ENCODE measurements at places on chromosomes 1 and 21.

DNA sequence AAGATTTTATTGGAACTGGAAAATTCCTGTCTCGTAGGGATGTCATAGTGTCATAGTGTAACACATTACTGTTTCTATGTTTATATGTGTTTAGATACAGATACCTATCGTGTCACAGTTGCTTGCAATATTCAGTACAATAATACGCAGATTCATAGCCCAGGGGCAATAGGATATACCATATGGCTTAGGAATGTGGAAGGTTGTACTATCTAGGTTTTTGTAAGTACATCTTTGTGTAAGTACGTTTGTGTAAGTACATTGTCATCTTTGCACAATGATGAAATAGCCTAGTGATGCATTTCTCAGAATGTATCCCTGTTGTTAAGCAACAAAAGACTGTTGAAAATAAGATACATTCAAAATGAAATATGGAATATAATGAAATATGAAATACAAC, 68.9 kb downstream of the CAMTA1 start:
- no peak for DNase-seq

GRCh38 chr1:206492589-206492988, 14.7 kb upstream of the RASSF5 start:
- no peak for DNase-seq

- no peak for DNase-seq
Measured at GRCh38 chr1:23774174-23774880, 3.9 kb upstream of the PITHD1 start.

DNA sequence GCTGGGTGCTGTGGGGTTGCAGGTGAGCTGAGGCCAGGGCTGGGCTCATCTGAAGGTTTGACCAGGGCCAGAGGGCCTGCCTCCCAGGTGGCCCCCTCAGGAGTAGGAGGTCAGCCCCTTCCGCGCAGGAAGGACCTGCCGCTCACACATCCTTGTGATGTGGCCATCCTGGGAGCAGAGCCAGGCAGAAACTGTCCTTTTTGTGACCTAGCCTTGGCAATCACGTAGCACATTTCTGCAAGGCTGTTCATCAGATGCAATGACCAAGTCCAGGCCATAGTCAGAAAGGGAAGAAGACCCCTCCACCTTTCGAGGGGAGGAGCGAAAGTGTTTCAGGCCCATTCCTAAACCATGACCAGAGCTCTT, 55.5 kb upstream of the TRAPPC10 start:
- no peak for DNase-seq

- no peak for DNase-seq
Measured at GRCh38 chr1:47963568-47964358, 33.4 kb downstream of the TRABD2B start.

- DNase-seq: no peak
Measured at GRCh38 chr1:108502138-108502537, 52.0 kb downstream of the NBPF6 start.

DNA sequence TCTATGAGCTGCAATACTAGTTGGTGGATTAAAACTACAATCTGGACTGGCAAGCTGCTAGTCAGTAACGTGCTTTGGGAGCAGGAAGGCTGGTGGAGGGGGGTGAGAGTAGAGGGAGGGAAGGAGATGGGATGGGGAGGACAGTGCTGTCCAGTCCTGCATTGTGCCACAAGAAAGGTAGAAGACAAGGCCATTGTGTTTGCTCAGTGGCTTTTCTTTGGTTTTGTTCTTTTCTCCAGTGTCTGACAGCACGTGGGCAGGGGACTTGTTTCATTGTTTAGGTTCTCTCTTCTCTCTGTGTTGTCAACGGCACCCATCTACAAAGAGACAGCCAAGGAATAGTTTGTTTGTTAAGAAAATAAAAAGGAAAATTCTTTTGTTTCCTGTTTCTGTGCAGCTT, 362.8 kb upstream of the PLXNA2 start:
- no peak for DNase-seq

DNA sequence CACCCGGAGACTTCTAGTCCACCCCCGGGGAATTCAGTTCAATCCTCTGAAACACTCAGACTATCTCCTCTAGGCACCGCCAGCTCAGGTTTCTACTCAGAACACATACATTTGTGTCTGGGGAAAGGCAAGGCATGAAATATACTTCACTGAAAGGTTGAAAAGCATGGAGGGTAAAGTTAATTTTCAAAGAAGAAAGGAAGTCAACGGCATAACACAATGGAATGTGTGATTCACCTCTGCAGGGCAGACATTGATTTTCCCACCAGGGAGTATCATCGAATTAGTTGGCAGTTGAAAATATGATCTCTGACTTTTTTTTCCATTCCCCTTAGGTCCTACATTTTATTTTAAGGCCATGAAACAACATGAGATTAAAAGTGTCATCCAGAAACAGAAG, 669.4 kb downstream of the SMYD3 start:
- DNase-seq: no peak

- no peak for DNase-seq
Measured at GRCh38 chr1:35539073-35539823, 18.0 kb downstream of the KIAA0319L start.

DNA sequence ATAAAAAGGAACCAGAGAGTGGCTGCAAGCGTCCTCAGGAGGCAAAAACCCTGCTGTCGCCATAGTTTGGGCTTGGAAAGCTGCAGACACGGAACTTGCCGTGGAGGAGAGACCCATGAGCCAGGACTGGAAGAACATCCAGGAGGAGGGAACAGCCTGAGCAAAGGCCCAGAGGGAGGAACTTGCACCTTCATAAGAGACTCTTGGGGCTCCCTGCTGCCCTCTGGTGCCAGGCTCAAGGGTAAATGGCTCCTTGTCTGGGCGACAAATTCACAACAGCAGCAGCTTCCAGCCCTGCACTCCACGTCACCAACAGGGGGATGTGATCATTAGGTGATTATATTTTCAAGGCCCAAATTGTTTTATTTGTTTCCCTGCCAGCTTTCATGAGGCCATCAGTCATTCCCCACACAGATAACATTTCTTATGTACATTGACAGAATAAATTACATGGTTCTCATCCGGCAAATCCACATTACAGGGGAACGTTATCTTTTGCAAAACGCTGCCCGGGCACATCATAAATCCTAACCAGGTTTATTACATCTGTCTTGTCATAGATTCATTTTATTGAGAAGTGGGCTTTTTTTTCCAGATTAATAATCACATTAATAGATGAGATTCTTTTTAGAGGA, 143.0 kb upstream of the GRIK3 start:
- no peak for DNase-seq

- no peak for DNase-seq
Measured at GRCh38 chr1:169601096-169601881, 15.0 kb upstream of the F5 start.

GRCh38 chr21:40964691-40965090, 117.7 kb upstream of the DSCAM start:
- no peak for DNase-seq

DNA sequence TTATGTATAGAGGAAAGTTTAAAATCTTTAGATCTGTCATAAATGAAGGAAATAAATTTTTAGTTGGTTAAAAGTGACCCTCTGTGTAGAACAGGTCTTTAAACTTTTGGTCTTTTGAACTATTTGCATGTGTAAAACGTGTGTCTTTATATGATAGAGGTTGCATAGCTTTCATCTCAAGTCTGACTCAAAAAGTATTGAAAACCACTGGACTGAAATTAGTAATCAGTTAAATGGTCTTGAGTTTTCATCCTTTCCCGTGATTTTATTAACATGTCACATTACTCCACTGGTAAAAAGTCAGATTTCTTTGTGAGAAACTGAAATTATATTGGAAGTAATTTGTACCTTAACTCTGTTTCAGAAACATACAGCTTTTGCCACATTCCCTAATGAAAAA, 1.8 kb downstream of the RNPC3 start:
- DNase-seq: no peak

DNA sequence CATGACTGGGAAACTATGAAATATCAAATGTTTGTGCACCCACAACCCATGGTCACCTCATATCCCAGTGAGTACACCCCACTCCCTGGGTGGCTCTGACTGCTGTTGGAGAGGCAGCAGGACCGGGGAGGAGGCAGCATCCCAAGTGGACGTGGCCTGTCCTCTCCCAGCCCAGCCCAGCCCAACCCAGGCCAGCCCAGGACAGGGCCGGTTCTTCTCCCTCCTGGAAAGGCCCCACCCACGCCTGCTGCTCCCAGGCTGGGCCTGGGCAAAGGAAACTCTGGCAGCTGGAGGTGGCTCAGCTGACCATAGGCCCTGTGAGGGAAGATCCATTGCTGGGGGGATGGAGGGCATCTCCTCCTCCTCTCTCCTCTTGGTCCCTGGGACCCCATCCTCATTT, 19.1 kb downstream of the MATN1 start:
- no peak for DNase-seq

GRCh38 chr1:119370748-119371147, 2.2 kb downstream of the HAO2 start:
- no peak for DNase-seq

DNA sequence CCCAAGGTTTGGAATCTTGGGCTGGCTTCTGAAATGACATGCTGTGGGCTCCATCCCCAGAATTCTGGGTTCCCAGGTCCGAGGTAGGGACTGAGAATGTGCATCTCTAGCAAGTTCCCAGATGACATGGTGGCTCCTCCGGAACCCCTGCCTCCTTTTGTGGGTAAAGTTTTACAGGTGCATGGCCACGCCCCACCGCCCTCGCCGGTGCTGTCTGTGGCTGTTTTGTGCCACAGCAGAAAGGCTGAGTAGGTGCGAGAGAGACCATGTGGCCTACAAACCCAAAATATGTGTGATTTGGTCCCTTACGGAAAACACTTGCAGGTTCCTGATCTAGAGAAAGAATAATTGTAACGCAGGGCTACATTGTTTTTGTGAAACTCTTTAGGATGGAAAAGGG, 30.9 kb downstream of the SKI start:
- no peak for DNase-seq

- DNase-seq: no peak
Measured at GRCh38 chr1:245432228-245432875, 277.6 kb downstream of the KIF26B start.

DNA sequence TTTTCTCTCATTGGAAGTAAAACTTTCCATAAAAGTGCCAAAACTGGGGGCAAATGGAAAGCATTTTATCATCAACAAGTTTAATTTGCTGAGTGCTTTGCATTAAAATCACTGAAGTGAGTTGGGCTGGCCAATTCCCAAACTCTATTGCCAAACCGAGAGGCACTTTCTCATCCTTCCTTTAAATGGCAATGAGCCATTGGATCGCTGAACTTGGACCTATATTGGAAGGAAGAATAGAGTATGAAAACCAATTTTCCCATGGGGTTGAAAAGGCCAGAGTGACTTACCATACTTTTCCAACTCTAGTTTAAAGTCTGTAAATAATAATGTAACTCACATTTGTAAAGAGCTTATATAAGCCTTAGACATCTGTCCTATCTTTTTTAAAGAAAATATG, 189.1 kb upstream of the C1orf87 start:
- no peak for DNase-seq

DNA sequence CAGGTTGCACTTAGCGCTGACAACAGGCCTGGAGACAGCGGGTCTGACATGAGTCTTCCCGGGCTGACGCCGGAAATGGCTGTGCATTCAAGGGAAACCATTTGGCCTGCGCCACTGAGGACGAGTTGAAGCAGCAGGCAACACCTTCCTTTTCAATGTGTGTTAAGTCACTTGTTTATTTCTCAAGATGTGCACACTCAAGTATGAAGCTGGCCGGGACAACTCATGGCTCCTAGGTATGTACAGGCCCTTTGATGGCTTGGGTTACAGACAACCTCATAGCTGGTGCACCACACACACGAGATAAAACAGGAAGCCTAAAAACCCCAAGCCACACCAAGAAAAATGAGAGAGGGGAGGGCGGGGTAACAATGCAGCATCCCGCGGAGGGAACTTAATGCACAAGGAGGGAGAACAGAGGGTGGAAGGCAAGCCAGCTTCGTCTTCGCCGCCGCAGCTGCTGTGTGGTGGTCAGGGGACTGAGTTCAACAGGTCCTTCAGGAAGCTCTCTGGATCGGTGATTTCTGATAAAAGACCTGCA, 118.0 kb upstream of the IFFO2 start:
- no peak for DNase-seq

- DNase-seq: no peak
Measured at GRCh38 chr1:204304067-204304466, 55.7 kb downstream of the PLEKHA6 start.

DNA sequence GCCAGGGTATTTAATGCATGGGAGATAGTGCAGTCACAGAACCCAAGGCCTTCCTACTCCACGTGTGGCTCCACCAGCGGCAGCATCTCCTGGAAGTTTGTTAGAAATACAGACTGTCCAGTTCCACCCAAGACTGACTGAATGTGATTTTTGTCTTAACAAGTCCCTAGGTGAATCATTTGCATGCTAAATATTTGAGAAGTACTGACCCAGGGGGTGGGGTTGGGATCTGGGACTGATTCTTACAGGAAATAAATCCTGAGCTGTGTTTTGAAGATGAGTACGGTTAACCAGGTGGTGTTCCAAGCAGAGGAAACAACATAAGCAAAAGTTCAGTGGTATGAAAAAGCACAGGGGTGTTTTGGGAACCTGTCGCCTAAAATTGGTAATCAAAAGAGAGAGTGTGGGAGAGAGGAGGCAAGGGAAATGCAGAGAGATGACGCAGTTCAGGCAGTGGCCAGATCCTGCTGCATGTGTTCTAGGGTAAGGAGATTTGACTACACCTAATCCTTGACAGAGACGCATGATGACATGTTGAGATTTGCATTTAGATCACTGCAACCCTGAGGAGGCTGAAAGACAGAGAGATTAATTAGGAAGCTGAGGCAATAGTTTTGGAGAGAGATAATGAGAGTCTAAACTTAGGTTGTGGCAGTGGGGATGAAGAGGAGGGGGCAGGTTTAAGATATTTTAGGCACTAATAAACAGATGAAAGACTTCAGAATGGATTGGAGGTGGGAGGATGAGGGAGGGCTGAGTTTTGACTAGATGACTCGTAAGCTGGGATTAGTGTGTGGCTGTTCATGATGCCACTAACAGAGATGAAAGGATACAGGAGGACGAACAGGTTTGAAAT, 3.7 kb upstream of the ZNF326 start:
- no peak for DNase-seq
